ENCODE measurements at places on chromosomes 2 and 18.

GRCh38 chr18:54416436-54416835, 58.7 kb downstream of the C18orf54 start:
- no peak for DNase-seq

DNA sequence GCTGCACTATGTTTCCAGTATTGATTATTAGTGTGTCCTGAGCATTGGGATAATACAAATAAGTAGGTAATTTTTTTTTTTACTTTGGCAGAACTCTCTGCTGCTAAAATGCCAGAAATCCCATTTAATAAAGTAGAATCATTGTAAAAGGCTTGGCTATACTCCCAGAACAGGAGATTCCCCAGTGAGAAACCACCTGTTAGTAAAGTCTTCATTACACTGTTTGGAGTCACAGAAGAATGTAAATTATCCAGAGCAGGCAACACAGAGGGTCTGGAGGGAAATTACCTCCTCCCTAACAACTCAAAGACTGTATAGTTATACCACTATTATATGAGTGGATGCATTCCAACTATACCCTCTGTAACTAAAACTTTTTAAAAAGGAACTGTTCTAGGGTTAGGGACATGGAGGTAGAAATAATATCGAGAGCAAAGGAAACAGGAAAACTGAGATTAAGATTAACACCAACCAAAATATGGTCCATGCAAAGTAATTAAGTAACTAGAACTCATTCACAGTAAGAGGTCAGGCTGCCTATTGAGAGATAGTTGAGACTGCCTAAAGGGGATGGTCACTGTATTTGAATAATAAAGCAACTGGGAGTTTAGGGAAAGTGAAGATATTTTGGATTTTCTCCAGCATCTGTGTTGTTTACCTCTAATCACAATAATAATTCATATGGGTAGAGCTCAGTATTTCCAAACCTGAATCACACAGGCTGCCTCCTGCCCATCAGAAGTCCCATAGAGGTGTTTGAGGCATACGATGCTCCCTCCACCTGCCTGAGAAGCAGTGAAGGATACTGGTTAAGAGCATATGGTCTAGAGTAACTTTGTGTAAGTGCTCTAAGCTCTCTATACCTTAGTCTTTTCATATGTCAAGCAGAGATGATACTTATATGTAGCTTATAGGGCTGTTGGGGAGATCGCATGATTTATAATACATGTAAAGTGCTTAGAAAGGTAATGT, 34.4 kb downstream of the MAP2 start:
- no peak for DNase-seq

- no peak for DNase-seq
Measured at GRCh38 chr2:525021-525420, 152.2 kb downstream of the TMEM18 start.

- DNase-seq, result no peak
Measured at GRCh38 chr2:71269511-71270090, 42.7 kb upstream of the PAIP2B start.

DNA sequence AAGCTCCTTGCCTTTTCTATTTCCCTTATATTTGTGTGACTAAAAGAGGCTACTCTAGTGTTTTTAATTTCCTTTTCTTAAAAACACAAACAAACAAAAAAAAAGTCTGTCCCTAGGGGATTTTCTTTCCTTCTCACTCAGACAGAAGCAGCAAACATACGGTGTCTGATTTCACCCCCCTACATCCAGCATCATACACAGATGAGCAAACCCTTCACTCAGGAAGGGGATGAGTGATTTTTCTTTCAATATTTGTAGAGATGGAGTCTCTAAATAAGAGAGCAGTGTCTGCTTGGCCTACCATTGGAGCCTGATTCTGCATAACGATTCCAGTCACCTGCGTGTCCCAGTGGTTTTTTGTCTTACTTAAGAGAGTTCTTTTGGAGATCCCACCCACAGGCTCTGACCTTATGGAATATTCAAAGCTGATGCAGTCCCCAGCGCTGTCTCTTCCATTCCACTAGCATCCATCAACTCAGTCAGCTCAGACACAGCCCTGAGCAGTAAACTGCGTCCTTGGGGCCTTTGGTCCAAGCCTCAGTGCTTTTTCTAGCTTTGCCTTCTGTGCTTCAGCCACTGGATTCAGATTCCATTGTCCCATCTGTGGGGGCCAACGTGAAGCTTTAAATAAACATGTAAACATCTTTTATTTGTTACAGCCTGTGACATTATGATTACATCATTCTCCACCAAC, 52.6 kb upstream of the TPO start:
- DNase-seq, result no peak

DNA sequence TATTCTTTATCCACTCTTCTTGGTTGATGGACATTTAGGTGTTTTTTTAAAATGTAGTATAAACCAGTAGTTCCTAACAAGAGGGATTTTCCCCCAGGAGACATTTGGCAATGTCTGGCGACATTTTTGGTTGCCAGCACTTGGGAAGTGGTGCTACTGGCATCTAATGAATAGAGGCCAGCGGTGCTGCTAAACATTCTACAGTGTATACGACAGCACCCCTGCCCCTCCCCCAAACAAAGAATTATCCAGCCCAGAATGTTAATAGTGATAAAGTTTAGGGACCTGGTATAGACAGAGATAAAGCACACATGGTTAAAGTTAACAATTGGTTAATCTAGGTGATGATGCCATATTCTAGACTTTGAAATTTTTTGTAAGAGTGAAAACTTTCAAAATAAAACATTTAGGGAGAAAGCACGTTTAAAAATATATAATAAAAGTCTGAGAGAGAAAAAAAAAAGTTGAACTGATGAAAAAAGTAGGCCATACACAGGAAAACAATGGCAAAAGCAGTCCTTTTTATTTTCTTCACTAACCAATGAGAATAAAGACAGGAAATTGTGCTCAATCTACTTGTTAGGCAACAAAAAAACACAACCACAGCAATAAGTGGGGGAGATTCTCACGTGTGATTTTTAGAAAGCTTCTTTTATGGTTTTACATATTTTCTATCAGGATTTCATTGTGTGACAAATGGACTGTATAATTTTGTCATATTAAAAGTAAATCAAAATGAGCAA, 14.8 kb downstream of the FBXO48 start:
- DNase-seq, result no peak

GRCh38 chr18:5571666-5572065, 27.9 kb upstream of the EPB41L3 start:
- DNase-seq, result no peak

GRCh38 chr2:86700690-86701089, 19.4 kb upstream of the RMND5A start:
- DNase-seq, result no peak

GRCh38 chr2:164187121-164187520, 434.2 kb downstream of the GRB14 start:
- DNase-seq, result no peak

DNA sequence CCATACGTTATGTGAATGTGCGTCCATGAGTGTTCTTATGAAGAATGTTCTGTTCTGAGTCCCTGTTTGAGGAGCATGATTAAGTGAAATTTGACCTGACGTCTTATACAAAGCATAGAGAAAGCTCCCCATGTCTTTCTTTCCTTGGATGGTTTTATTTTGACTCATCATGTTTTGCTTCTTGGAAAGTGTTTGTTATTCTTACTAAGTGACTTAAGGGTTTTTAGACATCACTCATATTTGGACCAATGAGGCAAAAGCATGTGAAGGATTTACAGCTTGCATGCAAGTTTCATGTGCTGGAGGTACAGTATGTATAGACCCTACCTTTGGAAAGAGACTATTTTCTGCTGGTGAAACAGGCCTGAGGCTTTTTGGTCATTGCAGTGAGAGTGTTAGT, 33.5 kb upstream of the ZEB2 start:
- DNase-seq, result no peak

DNA sequence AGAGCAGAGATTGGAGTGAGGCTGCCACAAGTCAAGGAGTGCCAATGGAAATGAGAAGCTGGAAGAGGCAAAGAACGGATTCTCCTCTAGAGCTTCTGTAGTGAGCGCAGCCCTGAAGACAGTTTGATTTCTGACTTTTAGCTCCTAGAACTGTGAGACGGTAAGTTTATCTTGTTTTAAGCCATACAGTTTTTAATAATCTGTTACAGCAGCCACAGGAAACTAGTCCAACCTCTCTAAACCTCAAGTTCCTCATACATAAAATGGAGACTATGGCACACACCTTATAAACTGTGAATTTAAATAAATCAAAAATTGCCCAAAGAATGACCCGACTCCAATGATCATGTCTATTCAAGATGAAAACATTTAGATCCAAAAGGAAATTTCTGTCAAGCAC, 596.5 kb downstream of the BCL11A start:
- no peak for DNase-seq
